ENCODE measurements at places on chromosomes 11 and 22. TPM values are rescaled to one million over a fixed set of nuclear protein-coding genes. Genes with fewer than 3 reads are reported as not detected.

The FOLR3 gene
- not detected for total RNA-seq

The C22orf23 gene
- 0.40 TPM for total RNA-seq

The NLRP14 gene
- total RNA-seq = 0.08 TPM

The LINC01488 gene
- total RNA-seq = not detected

The ADM2 gene
- 6.7 TPM for total RNA-seq

The ACP2 gene
- 13.9 TPM for total RNA-seq

The SLC37A2 gene
- total RNA-seq = 0.50 TPM

The NOX4 gene
- not detected for total RNA-seq

The MMP27 gene
- total RNA-seq = not detected

The ELMOD1 gene
- total RNA-seq = not detected

The OR10A2 gene
- not detected for total RNA-seq

The IL18BP gene
- total RNA-seq = 7.4 TPM

The TEX54 gene
- not detected for total RNA-seq

The SLC35F2 gene
- 25.0 TPM for total RNA-seq

The CCDC73 gene
- total RNA-seq = 0.20 TPM

The VWCE gene
- 19.8 TPM for total RNA-seq

The SEC14L3 gene
- not detected for total RNA-seq

The OR4S1 gene
- total RNA-seq = not detected

The C11orf91 gene
- not detected for total RNA-seq

The TMEM86A gene
- 0.52 TPM for total RNA-seq

The CWC15 gene
- 91.4 TPM for total RNA-seq

The CASP5 gene
- total RNA-seq = not detected

The TRIM21 gene
- 34.3 TPM for total RNA-seq

The CYTH4 gene
- total RNA-seq = 16.6 TPM

Measured in activated naive CD8-positive, alpha-beta T cell treated with anti-CD3 and anti-CD28 coated beads for 36 hours (primary cell).